AML-193 (cell line): ENCODE measurements at places on chromosomes 6 and 20.
A peak's percentile ranks its signal among the peaks of the same experiment; 100 is the strongest.

- no peak for DNase-seq
These were observed 2.2 kb downstream of the CLDN20 start for GRCh38 chr6:155265843-155266535.

GRCh38 chr6:41050536-41050935 lies 2.5 kb upstream of the APOBEC2 start:
- no peak for DNase-seq

DNA sequence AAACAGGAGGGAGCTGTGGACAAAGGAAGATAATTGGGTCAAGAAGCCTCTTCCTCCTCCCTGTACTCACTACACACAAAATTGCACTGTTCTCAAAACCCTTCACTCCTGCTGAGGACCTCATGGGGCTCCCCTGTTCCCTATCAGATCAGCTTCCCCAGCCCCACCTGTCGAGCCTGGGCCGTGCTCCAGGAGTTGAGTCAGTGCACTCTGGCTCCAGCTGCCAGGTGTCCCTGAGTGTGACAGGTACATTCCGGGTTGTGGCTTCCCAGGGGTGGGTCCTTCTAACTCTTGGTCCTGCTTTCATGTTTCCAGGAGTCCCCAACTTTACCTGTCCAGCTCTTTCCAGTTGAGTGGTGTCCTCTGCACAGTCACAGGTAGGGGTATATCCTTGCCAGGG lies 8.4 kb downstream of the RAB5IF start:
- no peak for DNase-seq

DNA sequence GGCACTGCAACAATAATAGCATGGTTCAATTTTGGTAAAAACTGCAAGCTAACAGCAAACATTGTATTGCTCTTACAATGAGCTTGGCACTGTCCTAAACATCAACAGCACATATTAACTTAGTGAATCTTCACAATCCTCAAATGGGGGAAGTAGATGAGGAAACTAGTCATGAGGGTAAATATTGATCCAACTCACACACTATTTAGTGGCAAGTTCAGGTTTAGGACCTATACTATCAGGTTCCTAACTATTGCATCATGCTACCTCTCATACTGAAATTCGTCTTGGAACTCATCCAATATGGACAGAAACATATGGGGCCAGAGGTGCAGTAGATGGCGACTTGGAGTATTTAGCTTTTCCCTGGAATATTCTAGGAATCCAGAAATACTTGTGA lies 34.2 kb downstream of the FKBP1C start:
- DNase-seq, result no peak

DNA sequence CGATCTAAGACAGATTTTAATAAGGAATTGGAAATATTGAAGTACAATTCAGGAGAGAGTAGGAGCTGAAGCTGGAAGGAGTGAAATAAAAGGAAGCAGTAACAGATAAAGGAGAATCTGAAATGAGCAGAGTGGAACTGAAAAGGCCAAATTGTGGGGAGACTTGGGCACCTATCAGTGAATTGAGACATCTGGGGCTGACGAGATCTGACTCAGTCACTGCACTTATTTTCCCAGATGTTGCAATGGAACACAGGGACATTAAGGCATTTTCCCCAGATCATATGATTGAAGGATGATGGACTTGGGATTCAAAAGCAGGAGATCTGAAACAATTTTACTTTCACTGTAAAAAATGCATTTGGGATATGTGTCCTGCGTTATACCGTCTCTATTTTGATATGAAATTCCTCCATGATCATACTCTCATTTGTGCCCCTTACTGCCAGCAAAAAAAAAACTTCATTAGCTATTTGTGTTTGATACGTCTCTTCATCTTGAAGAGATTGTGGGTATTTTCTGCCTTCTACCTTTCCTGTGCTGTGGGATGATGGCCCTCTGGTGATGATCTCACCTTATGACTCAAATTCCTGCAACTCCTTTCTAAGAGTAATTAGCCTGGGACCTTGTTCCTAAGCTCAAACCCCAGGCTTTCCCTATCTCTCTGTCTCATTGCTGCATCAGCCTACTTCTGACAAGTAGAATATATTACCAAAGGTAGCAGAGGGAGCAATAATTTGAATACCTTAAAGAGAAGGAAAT lies 278.5 kb upstream of the MAN1A1 start:
- DNase-seq, result no peak

- no peak for DNase-seq
These were observed 12.8 kb upstream of the HLA-F start for GRCh38 chr6:29710281-29710941.

DNA sequence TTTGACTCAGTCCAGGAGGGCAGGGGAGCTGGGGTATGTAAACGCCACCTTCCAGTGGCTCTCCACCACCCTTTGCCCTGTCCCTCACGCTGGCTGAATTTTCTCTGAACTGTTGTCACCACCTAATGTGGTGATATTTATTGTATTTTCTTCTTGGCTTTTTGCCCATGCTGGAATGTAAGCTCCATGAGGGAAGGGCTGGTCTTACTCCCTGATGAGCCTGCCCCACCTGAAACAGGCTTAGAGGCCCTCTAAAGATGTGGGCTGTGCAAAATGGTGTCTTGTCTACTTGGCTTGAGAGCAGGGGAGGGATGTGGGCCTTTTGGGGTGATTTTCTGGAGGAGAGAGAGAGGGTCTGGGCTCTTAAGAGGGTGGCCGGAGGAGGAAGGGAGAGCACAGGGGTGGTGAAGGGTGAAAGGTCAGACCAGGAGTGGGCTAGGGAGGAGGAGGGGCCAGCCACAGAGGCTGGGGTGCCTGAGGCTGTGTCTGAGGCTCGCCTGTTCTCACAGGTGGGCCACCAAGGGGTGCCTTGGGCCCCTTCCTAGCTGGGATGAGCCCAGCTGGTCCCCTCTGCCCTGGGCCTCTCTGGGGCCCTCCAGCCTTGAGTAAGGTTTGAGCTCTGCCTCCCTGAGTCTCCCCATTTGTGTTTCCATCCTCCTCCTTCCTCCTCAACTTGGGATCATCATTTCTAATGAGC lies 37.3 kb downstream of the SPDEF start:
- no peak for DNase-seq

DNA sequence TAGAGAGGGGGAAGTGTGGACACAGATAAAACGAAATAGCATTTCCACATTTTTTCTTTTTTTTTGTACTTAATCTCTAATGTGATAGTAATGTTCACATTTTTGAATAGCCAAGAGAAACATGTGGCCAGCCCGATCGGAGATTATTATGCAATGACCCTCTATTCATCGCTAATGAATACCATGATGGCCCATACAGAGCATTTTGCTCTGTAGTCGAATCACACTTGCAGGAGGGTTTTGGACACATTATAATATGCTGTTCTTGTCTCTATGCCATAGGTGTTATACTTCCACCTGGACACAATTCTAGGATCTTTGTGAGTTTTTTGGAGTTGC lies 60.1 kb downstream of the MTHFD1L start:
- DNase-seq, result no peak

DNA sequence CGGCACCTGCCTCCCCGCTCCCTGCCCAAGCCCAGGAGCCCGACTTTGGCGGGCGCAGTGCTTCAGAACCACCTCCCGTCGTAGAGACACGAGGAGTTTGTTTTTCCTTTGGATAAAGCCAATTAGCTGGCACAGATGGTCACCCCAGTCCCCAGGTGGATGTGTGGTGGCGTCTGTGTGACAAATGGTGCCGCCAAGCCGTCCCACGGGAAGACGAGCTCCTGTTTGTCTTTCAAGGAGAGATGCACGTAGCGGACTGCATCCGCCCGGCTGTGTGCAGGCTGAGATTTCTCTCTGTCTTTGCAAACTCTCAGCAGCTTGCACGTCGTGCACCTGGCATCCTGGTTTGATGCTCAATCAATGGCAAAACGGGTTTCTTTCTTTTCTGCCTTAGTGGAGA lies 16.1 kb upstream of the MRGBP start:
- DNase-seq, result no peak

DNA sequence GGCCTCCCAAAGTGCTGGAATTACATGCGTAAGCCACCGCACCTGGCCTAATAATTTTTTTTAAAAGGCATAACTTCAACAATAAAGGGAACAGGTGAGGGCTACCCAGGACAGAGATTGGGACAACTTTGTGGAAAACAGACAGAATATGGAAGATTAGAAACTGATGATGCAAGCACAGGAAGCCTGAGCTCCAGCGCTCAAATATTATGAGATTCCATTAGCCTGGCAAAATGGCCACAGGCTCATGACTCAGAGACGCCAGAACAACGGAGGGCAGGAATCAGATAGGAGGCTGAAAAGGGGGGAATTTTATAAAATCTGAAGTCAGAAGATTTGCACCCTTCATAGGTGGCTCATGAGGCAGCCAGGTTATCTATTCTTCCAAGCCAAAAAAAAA lies 103.1 kb upstream of the MRPS10 start:
- DNase-seq, result no peak

DNA sequence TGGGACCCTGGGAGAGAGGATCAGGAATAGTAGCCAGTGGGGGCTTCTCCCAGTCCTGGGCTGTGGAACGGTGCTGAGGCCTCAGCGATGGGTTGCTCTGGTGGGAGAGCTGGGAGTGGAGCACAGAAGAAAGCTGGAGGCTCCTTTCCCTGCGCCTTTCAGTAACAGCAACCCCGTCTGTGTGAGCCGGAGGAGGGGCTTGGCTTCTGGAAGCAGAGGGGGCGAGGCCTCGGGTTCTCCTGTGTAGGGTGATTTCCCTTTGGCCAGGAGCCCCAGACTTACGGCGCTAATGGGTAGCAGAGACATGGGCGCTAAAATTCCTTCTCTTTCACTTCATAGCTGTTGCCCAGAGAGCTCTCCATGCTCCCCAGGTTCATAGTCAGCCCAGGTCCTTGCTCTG lies 55.0 kb downstream of the DAAM2 start:
- DNase-seq, result no peak

GRCh38 chr20:11721411-11721810 lies 196.3 kb upstream of the BTBD3 start:
- DNase-seq, result no peak

DNA sequence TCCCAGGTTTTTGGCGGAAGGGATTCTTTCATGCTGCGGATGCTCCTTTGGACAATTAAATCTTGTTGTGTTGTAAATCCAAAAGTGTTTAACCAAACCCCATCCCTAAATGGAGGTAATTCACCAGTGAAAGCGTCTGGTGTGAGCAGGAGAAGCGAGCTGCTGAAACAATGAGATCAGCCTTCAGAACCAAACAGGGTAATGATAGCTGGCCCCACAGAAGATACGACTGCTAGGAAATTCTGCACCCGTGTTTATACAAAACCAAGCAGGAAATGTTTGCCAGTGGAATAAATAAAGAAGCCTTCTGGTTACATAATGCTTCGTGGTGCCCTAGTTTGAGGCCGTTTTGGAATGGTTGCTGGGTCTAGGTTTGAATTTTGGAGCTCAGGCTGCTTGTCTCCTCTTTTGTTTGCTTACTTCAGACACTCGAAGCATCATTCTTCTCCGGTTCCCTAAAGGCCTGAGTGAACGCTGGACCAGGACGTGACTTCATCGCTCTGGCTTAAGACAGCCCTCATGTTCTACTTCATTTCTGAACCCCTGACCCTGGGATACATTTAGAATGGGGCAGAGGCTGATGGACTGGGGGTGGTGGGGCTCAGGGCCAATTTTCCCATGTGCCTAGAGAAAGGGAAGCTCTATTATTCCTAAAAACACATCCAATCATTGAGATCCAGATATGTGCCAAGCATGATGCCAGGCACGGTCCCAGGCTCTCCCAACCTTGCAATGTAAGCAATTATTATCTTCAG lies 61.6 kb upstream of the JAG1 start:
- no peak for DNase-seq

GRCh38 chr6:149484733-149485700 lies at the start of gene ZC3H12D:
Gene ZC3H12D (minus strand): TSS chr6:149485014. CDS start chr6:149474543, 10,471 bp downstream.
- peak; percentile 63 for DNase-seq

DNA sequence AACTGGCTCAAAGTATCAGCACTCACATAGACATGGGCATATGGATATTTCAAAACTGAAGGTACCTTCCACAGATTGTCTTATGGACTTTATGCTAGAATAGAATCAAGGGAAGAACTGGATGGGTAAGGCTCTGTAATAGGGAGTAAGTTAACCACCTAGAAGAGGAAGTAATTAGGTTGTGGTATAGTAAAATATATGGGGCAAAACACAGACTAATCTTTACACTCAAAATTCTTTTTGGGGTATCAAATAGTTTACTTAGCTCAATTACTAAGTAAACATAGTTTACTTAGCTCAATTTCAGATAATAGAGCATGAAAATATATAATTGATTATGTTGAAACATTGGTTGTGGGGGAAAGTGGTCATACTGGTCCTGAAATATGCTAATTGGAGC lies 94.2 kb upstream of the ATXN1 start:
- DNase-seq, result peak; percentile 8

DNA sequence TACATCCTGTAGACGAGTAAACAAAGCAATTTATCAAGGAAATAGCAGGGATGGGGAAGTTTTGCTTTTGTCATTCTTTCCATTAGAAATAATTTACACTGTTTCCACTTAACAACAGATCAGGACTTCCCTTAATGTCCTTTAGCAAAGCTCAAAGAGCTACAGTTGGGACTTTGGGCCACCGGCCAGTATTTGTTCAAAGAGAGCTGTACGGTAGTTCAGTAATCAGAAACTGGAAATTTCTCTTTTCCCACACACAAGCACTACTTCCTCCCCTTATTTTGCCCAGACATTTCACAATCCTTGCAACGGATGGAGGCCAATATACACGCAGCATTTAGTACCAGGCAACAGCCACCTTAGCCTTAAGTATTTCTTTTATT lies 12.1 kb upstream of the HINT3 start:
- peak; percentile 95 for DNase-seq

DNA sequence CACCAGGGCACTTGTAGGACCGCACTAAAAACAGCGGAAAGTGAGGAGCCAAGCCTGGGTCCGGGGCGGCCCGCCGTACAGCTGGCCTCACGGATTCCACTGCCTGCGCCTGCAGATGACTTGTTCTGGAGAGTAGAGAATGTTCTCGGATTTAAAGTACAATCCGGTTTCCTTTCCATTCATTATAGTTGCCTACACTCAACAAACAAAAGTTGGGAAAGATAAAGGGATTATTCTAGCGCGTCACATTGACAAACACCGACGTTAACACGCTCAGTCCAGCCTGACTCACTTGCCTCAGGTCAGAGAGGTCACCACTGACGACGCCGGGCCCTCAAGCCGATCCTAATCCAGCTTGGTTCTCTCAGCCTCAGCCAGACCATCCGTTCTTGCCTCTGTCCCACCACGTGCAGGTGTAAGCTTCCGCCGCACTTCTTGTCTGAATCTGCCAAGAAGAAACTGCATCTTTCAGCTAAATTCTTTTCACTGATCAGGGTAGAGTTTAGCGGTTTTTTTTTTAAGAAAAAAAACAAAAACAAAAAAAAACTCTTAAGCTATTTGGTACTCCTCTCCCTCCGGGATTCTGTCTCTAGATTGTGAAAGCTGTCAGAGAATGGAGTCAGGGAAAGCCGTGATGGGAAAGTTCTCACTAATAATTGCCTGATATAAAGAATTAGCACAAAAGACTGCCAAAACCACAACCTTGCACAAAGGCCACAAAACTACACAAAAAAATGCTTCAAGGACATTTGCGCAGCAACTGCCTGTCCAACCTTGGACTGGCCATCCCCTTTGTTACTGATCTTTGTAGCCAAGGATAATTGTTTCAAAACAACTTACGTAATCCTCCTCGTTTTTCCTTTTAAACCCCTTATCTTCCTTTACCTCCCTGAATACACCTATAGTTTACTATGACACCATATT lies 1.1 kb upstream of the PHF10 start:
- DNase-seq, result peak; percentile 54
